ENCODE measurements at places on chromosomes 6 and 20. TPM values are rescaled to one million over a fixed set of nuclear protein-coding genes. Genes with fewer than 3 reads are reported as not detected.

Gene CALHM6
- total RNA-seq = not detected

Gene ZDHHC14
- total RNA-seq = 3.1 TPM

Gene RAB23
- 7.1 TPM for total RNA-seq

Gene NINL
- total RNA-seq = 17.2 TPM

Gene DCDC2
- total RNA-seq = 2.7 TPM

Gene TSBP1
- total RNA-seq = not detected

Gene PAK1IP1
- total RNA-seq = 18.5 TPM

Gene SLC2A10
- total RNA-seq = not detected

Gene PTGIS
- total RNA-seq = 0.02 TPM

Gene CFAP206
- 0.99 TPM for total RNA-seq

Gene SNAI1
- 12.0 TPM for total RNA-seq

Measured in A549 treated with Mapracorat at 1 μM for 4 hours (cell line).